ENCODE measurements at places on chromosomes 2 and 18. TPM values are rescaled to one million over a fixed set of nuclear protein-coding genes. Genes with fewer than 3 reads are reported as not detected.

- H3K4me1 ChIP-seq: no peaks in the 10 kb centered on the region
- H3K4me3 ChIP-seq: no peak overlapping the region
- H3K36me3 ChIP-seq: no peaks in the 10 kb centered on the region
- no peak for DNase-seq
Observed at GRCh38 chr2:30777661-30778505, 29.4 kb downstream of the CAPN13 start.

DNA sequence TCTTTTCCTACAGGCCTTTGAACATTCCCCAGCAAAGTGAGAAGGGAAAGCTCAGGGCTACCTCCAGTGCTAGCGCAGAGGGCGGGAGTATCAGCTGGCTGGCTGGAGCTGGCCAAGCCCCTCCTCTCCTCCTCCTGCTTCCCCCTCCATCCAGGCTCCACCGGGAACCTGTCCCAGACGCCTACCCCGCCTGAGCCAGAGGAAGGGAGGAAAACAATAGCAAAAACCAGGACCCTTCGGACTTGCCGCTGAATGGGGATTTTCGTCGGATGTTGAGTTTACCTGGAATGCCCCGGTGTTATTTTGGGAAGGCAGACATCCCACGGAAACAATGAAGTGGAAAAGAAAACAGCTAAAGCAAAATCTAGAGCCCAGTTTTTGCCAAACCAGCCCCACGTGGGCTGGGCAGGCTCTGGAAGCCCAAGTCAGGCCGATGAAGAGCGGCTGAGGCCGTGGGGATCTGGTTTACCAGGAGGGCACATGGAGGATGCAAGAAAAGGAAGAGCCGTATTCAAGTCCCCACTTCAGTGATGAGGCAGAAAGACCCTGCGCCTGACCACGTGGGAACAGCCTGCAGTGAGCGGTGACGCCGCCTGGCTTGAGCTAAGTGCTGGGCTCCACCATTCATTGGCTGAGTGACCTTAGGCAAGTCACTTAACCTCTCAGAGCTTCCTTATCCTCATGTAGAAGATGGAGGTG, 100.4 kb upstream of the LCLAT1 start:
- H3K27me3 ChIP-seq: no peaks in the 10 kb centered on the region
- H3K4me3 ChIP-seq: no peak overlapping the region
- no peak overlapping the region for H3K27ac ChIP-seq
- peaks cover 8% of the 10 kb centered on the region for H3K36me3 ChIP-seq
- no peaks in the 10 kb centered on the region for H3K4me1 ChIP-seq

- no peak for DNase-seq
- H3K27me3 ChIP-seq: peaks cover 13% of the 10 kb centered on the region
- H3K4me3 ChIP-seq: no peak overlapping the region
- H3K36me3 ChIP-seq: no peaks in the 10 kb centered on the region
- no peaks in the 10 kb centered on the region for H3K4me1 ChIP-seq
- H3K27ac ChIP-seq: no peak overlapping the region
Observed at GRCh38 chr2:35973737-35974132, 381.8 kb upstream of the CRIM1 start.

DNA sequence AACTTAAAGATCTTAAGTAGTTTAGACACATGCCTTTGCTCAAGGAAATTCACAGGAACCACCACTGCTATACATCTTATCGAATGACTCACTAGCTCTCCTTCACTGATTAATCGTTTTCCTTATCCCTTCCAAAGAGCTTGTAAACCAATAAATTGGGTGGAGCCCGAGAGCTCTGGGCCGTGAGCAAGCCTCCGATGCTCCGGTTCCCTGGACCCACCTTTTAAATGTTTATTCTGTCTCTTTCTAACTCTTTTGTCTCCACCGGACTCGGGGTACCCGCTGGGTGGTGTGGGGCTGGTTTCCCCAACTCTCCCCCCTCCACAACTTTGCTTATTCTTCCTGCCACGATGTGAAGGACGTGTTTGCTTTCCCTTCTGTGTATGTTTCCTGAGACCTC, 292.9 kb upstream of the TMEFF2 start:
- H3K4me1 ChIP-seq: no peaks in the 10 kb centered on the region
- DNase-seq: no peak
- H3K27me3 ChIP-seq: no peaks in the 10 kb centered on the region

DNA sequence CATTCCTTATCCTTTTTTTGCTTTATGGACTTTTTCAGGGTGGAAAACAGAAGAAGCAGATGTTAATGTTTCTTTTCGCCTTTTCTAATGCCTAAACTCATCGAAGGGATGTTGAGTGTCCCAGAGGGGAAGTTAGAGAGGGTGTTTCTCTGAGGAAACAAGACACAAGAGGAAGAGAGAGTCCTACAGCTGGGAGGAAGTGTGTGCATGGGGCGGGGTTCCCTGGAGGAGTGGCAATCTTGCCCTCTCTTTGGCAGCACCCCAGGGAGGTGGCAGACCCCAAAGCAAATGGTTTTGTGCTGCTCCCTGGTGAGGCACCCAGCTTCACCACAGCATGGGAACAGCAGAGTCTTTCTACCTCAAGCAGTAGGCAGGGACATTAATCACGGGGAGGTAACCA, 377.6 kb downstream of the RND3 start:
- no peak for DNase-seq
- H3K4me3 ChIP-seq: no peak overlapping the region
- H3K27ac ChIP-seq: peak overlapping the region; percentile 19
- H3K27me3 ChIP-seq: no peaks in the 10 kb centered on the region

Gene MPP4
- 0.37 TPM for total RNA-seq

DNA sequence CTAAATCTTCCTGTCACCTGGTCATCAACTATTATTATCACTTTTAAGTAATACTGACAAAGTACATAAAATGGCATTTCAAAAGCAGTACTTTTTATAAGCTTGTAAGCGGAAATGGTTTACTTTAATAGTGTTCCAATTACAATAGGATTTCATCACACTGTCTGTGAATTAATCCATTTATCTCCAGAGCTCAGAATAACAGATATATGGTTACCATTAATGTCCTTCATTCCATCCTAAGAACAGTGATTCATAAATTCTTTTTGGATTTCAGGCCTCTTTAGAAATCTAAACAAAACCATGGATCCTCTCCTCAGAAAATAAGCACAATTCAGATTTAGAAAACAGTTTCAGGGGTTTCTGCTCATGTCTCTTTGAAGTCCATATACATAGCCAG, 68.4 kb downstream of the PID1 start:
- DNase-seq: no peak
- H3K36me3 ChIP-seq: no peaks in the 10 kb centered on the region
- H3K27ac ChIP-seq: no peak overlapping the region
- no peak overlapping the region for H3K4me3 ChIP-seq
- H3K4me1 ChIP-seq: no peaks in the 10 kb centered on the region

GRCh38 chr2:42315844-42316470, 45.1 kb downstream of the COX7A2L start:
- no peak overlapping the region for H3K4me3 ChIP-seq
- DNase-seq: no peak
- H3K4me1 ChIP-seq: peaks cover 9% of the 10 kb centered on the region

- peaks cover 2% of the 10 kb centered on the region for H3K36me3 ChIP-seq
- H3K4me3 ChIP-seq: no peak overlapping the region
- H3K27me3 ChIP-seq: no peaks in the 10 kb centered on the region
- H3K4me1 ChIP-seq: peaks cover 34% of the 10 kb centered on the region
- peak overlapping the region; percentile 19 for H3K27ac ChIP-seq
- DNase-seq: no peak
Observed at GRCh38 chr2:146246736-146247523, 1597.9 kb upstream of the ACVR2A start.

DNA sequence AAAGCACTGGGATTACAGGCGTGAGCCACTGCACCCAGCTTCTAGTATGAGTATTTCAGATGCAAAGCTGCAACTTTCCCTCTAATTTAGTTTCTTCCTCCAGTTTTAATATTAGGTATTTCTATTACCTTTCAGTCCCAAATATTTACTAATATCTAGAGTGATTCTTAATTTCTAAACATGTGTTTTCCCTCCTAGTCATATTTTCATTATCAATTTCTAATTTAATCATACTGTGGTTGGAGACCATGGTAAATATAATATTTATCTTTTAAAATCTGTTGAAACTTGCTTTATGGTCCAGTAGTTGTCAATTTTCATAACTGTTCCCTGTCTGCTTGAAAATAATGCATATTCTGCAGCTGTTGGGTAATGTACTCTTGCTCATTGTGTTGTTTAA, 245.9 kb upstream of the REV1 start:
- no peak for DNase-seq
- H3K36me3 ChIP-seq: peaks cover 8% of the 10 kb centered on the region
- no peak overlapping the region for H3K27ac ChIP-seq
- H3K4me3 ChIP-seq: no peak overlapping the region
- no peaks in the 10 kb centered on the region for H3K27me3 ChIP-seq

Gene HRH4
- total RNA-seq: not detected

- no peaks in the 10 kb centered on the region for H3K36me3 ChIP-seq
- no peak overlapping the region for H3K4me3 ChIP-seq
- peak; percentile 57 for DNase-seq
- peaks cover 47% of the 10 kb centered on the region for H3K27me3 ChIP-seq
Observed at GRCh38 chr2:233108611-233109490, 48.7 kb downstream of the INPP5D start.

DNA sequence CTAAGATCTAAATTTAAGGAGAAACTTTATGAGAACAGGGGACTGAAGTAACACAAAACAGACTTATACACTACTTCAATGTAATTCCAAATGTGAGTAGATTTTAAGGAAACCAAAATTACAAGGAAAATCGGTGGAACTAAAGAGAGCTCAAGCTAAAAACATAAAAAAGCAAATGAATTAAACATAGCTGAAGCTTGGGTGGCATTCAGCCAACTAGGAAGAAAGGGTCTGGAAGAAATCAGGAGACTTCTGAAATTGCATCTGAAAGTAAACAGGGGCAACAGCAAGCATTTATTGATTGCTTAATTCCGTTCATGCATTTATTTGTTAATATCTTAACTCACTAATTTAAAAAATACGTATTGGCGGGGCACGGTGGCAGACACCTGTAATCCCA, 727.3 kb upstream of the PKDCC start:
- H3K4me1 ChIP-seq: no peaks in the 10 kb centered on the region
- H3K27me3 ChIP-seq: peaks cover 13% of the 10 kb centered on the region
- no peak overlapping the region for H3K4me3 ChIP-seq

DNA sequence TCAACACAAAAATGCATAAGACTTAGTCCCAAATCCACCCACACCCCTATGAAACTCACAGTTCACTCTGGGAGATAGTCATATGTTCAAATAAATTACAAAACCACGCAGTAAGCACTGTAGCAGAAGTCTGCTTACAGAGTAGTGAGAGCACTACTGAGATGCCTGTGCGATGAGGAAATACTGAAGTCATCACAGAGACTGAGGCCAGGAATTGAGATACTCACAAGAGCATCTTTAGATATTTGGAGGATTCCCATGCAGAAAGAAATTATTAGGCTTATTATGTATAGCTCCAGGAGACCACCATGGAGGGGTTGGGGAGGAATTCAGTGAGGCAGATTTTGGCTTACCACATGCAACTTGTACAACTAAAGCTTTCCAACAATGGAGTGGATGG, 82.3 kb downstream of the ANTXR1 start:
- peaks cover 46% of the 10 kb centered on the region for H3K36me3 ChIP-seq
- DNase-seq: no peak
- H3K4me3 ChIP-seq: no peak overlapping the region
- H3K27ac ChIP-seq: peak overlapping the region; percentile 52
- no peaks in the 10 kb centered on the region for H3K27me3 ChIP-seq
- H3K4me1 ChIP-seq: peaks cover 42% of the 10 kb centered on the region

Gene IFIH1
- 4.2 TPM for total RNA-seq

GRCh38 chr2:96549967-96550786, 13.6 kb downstream of the ARID5A start:
- H3K27me3 ChIP-seq: no peaks in the 10 kb centered on the region
- H3K27ac ChIP-seq: no peak overlapping the region
- H3K36me3 ChIP-seq: peaks cover 2% of the 10 kb centered on the region
- peaks cover 20% of the 10 kb centered on the region for H3K4me1 ChIP-seq
- peak; percentile 94 for DNase-seq
- no peak overlapping the region for H3K4me3 ChIP-seq

Gene ZNF385B
- total RNA-seq: 0.25 TPM

DNA sequence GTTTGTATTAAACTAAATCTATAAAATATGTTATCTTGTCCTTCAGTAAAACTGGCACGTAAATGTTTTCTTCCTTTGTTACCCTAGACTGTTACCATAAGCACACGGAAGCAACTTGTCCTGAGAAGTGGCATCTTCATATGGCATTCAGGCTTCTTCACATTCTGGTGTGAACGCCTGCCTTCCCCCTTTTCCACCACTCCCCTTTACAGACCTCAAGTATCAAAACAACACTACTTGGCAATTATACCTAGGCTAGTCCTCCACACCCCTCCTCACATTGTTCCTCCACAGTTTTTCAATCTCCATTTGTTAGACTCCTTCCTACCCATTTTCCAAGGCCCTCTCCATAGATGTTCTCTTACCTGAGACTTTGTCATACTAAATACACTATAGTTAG, 2.9 kb downstream of the MEX3C start:
- peaks cover 53% of the 10 kb centered on the region for H3K4me1 ChIP-seq
- peak overlapping the region; percentile 80 for H3K27ac ChIP-seq
- DNase-seq: no peak
- no peaks in the 10 kb centered on the region for H3K27me3 ChIP-seq
- H3K4me3 ChIP-seq: peak overlapping the region; percentile 94
- no peaks in the 10 kb centered on the region for H3K36me3 ChIP-seq

Gene ZNF24
- total RNA-seq: 33.2 TPM

DNA sequence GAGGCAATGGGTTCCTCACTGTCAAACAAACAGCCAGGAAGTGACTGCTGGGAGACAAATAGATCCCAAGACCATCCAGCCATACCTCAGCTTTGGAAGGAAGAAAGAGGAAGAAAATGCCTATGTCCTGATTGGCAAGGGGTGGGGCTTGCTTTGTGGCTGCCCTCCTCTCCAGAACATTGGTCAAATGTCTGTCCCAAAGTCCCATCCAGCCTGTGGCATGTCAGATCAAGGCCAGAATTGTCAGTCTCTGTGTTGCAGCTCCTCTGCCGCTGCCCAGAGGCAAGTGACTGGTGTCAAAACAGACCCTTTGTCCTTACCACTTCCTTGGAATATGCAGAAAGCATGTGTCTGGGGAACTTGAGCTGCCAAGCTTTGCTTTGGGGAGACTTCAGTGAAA, 63.0 kb upstream of the SMAD2 start:
- no peaks in the 10 kb centered on the region for H3K36me3 ChIP-seq
- H3K27me3 ChIP-seq: peaks cover 10% of the 10 kb centered on the region
- no peak overlapping the region for H3K27ac ChIP-seq
- no peak for DNase-seq
- H3K4me1 ChIP-seq: peaks cover 3% of the 10 kb centered on the region

Gene NT5C1B
- not detected for total RNA-seq
